ENCODE measurements at places on chromosomes 11 and 22.

DNA sequence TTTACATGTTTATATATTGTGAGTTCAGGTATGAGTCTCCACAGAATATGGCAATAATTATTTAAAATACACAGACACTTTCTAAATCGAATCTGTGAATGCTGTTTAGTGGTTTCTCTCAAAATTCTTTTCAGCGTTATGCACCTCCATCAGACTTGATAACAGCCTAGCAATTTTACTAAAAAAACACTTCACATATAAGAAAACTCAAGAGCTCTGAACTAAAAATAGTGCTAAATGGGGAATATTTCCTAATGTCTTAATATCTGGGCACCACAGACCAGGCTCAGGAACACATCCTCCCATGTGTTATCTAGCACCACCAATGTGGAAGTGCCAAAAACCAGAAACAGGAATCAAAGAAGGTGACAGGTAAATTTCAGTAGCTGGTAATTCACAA lies 47.9 kb downstream of the ARHGAP32 start:
- peak; percentile 5 for DNase-seq

DNA sequence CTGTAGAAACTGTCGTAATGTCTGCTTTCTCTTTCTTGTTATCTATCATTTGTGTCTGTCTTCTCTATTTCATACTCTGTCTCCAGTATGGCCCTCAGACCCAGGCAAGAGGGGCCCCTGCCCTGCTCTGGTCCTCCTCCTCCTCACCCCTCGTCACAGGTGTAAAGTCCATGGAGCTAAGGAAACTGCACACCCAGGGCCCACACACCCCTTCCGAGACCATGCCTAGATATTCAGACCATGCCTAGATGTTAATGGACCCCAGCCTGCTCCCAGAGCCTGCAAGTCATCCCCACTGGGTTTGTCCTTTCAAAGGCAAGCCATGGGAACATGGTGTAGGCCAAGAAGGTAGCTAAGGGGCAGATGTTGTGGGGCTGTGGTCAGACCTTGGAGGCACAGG lies 24.1 kb upstream of the ANO1 start:
- DNase-seq, result no peak

DNA sequence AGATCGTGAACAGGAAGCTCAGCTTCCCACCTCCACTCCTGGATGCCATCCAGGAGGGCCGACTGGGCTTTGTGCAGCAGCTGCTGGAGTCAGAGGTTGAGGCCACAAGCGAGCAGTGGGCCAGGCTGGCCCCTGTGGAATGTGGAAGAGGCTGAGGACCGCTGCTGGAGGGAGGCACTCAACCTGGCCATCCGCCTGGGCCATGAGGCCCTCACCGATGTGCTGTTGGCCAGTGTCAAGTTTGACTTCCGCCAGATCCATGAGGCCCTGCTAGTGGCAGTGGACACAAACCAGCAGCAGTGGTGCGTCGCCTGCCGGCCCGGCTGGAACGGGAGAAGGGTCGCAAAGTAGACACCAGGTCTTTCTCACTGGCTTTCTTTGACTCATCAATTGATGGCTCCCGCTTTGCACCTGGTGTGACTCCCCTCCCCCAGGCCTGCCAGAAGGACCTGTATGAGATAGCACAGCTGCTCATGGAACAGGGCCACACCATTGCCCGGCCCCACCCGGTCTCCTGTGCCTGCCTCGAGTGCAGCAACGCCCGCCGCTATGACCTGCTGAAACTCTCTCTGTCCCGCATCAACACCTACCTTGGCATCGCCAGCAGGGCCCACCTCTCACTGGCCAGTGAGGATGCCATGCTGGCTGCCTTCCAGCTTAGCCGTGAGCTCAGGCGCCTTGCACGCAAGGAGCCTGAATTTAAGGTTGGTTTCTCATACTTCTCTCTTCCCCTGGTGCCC lies 24.9 kb downstream of the ART5 start:
- DNase-seq, result peak; percentile 22

GRCh38 chr22:19959043-19959586 lies 17.5 kb upstream of the TXNRD2 start:
- DNase-seq, result peak; percentile 72

DNA sequence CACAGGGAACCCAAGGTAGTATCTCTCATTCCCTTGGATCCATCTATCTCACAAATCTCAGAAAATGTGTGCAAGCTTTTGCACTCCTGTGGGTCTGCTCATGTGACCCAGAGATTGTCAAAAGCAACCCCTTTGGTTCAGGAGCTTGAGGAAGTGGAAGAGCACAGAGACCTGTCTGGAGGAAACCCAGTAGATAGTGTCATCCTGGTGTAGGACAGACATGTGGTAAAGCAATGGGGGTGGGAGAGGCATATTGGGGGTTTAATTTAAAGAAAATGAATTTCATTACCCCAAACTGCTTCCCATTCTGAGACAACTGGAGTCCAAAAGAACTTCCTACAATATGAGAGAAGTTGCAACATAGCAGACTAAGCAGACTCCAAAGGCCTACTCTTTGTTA lies 5.8 kb upstream of the MS4A14 start:
- no peak for DNase-seq

DNA sequence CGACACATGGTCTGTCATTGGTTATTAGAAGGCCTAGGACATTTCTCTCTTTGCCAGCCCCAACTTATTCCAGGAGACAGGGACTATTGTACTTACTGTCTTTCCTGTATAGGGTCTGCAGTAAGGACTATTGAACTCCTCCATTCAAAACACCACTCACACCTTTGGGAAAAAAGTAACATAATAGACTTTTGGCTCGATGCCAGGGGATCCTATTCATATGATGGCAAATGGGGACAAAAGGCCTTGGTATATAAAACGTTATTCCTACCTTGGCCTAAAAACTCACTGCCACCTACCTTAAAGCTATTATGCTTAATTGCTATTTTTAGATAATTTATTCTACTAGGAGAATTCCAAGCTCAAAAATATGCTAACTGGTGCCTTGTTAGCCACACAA lies 6.3 kb upstream of the NDUFC2 start:
- no peak for DNase-seq

DNA sequence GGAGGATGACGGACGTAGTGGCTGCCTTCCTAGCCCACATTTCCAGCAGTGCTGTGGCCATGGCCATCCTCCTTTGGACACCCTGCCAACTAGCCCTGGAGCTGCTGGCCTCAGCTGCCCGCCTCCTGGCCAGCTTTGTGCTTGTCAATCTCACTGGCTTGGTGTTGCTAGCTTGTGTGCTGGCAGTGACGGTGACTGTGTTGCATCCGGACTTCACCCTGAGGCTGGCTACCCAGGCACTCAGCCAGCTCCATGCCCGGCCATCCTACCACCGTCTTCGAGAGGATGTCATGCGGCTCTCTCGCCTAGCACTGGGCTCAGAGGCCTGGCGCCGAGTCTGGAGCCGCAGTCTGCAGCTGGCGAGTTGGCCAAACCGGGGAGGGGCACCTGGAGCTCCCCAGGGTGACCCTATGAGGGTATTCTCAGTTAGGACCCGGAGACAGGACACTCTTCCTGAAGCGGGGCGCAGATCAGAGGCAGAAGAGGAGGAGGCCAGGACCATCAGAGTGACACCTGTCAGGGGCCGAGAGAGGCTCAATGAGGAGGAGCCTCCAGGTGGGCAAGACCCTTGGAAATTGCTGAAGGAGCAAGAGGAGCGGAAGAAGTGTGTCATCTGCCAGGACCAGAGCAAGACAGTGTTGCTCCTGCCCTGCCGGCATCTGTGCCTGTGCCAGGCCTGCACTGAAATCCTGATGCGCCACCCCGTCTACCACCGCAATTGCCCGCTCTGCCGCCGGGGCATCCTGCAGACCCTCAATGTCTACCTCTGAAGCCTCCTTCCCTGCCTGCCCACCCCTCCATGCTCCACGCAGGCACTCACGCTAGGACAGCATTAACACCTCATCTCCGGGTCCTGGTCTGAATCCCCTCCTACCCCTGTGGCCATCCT lies 1.6 kb downstream of the RNF26 start:
- no peak for DNase-seq

DNA sequence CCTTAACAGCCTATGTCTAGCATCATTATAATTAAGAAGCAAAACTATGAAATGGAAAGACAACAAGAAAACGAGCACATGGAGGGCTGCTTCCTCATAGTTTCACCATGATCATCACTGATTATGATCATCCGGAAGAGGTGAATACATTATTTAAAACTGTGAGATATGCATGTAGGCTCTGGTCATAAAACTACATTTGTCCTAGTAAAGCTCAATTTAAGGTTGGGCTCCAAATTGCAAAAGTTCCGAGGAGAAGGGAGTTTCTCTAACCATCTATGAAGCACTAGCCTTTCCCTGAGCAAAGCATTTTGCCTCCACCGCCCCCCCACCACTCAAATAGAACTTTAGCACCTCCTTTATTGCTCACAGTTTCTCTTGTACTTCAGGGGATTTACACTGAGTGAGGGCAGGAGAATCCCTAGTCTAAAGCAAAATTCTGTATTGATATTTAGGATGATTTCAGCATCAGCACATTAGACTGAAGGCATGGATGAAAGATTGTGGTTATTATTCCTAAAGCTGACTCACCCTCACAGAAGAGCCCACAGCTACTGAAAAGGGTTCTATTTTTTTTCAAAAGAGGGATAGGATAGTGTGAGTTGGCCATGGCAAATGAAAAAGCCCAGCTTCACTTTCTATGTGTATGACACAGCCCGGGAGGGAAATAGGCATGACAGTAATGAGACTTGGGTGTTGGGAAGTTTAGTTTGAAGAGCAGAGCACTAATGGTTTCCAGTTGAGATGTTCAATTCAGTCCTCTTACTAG lies 203.4 kb downstream of the CADM1 start:
- DNase-seq, result no peak

GRCh38 chr22:17938484-17938924 lies 85.9 kb downstream of the MICAL3 start:
- DNase-seq, result no peak

- DNase-seq, result no peak
Observed at GRCh38 chr11:31817054-31817620, 6.0 kb upstream of the PAX6 start.

All from cardiac fibroblast (primary cell).